ENCODE measurements at places on chromosomes 11 and 22.

DNA sequence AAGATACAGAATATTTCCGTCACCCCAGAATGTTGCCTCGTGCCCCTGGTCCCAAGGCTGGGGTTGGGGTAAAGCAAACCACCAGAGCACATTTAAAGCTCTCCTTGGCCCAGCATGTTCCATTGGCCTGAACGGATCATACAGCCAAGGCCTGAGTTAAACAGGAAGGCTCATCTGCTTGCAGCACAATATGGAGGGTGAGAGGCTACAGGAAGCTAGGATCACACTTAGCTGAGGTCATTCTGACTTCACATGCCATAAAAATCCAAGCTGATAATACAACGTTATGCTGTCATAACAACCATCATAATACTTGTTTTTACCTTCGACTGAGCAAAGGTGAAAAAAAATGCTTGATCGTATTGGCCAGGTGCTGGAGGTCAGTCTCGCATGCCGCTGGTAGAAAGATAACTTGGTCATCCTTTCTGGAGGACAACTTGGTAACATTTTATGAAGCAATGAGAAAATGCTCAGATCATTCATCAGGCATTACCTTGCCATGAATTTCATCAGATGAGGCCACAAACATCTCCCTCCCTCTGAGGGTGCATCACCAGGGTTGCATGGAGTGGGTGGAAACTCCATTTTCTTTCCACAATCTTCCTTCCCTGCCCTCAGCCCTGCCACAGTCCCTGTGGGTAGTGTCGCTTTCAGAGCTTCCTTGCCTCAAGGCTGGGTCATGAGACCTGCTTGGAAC is 31.9 kb upstream of the RTL6 start:
- no peak for DNase-seq

GRCh38 chr11:17764446-17765218 is 30.1 kb downstream of the KCNC1 start:
- no peak for DNase-seq

GRCh38 chr11:130624971-130625544 is 176.6 kb downstream of the ADAMTS15 start:
- no peak for DNase-seq

- DNase-seq: no peak
Measured at GRCh38 chr11:72721689-72722049, 30.5 kb downstream of the ARAP1 start.

GRCh38 chr11:21323617-21324016 is 654.2 kb downstream of the NELL1 start:
- DNase-seq: no peak

DNA sequence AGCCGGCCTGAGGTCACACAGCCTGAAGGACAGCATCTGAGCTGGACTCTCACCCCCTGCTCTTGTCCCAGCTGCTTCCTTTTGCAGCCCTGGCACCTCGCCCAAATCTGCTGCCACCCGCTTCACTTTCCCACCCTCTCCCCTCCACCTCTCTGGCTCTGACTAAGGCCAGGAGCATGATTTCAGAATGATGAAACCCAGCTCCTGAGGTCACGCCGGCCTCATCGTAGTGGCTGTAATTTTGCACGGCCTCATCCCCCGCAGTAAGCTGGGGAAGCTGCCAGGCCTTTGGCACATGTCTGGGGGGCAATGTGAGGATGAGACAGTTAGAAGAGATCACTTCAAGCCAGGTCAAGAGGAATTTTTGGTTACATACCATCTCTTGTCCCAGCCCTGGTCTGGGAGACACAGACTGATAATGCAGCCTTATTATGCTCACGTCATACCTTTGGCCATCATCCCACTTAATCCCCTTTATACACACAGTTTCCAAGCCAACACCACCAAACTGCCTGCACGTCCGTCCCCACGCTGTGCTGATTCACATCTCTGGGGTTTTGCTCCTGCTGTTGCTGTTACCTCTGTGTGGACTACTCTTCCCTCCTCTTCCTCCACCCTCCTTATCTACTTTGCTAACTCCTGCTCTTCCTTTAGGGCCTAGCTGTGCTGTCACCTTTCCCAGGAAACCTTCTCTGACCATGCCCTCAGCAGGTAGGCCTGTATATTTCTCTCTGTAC is 58.1 kb downstream of the CHRDL2 start:
- peak; percentile 31 for DNase-seq

DNA sequence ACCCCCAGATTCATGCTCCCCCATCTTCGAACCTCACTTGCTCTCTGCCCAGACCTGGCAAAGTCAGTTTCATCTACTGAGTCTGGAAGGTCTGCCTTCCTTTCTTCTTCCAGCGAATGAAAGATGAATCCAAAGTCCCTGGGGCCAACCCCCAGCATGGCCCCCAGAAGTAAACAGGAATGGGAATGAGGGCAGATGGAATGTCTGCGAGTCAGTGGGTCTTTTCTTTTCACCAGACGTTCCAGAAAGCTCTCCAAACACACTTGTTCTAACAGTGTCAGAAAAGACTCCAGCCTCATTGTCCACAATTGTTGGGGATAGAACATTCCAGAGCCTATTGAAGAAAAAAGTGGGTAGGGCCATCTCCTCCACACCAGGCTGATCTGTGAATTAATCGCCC is 28.6 kb downstream of the RIBC2 start:
- no peak for DNase-seq

- DNase-seq: no peak
Measured at GRCh38 chr11:95231881-95232605, 1.0 kb upstream of the SESN3 start.

DNA sequence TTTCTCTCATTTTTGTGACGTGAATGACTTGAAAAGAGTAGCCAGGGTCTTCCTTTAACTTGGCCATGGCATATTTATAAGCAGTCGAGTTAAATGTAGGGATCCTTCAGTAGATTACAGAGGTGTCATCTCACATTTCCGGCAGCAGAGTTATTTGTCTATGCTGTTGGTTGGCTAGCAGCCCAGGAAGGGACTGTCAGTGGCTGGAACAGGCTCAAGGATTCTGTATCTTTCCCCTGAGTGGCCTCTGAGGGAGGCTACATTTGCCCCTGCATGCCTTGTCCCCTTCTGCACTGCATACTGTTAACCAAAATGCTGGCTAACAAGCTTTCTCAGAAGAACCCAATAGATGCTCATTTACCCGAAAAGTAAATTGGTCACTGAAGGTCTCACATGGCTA is 187.6 kb downstream of the PGR start:
- no peak for DNase-seq

DNA sequence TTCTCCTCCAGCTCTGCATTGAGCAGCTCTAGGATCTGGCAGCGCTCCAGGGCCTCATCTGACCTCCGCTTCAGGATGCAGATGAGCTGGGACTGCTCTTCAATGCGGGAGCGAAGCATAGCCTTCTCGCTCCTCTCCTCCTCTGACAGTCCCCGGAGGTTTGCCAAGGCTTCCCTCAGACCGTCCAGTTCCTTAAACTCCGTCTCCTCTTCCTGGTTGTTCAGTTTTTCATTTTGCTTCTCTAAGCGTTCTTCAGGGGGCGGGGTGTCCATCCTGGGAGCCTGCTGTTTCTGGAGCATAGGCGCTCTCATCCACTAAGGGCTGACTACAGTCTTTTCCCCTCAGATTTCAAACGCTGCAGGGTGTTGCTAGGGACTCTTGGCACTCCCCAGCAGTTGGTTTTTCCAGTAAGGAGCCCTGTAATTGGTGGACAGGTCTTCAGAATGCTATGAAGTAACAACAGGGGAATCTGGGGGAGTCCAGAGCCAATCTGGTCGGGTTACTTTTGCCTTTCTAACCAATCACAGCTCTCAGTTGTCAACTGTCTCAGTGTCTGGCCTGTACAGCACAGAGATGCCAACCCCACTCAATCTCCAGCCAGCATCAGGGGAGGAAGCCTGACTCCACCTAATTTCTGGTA is at the start of gene CCDC89:
Gene CCDC89, minus strand, starts transcription at position 376 of the 640 bp plus-strand sequence. Its CDS starts 65 bp downstream, at position 311.
- DNase-seq: peak; percentile 11

- no peak for DNase-seq
Measured at GRCh38 chr22:36110306-36110881, 50.2 kb downstream of the APOL3 start.

- no peak for DNase-seq
Measured at GRCh38 chr22:35071784-35072183, 5.8 kb downstream of the ISX start.

GRCh38 chr11:115550291-115551059 is 46.3 kb upstream of the CADM1 start:
- no peak for DNase-seq

DNA sequence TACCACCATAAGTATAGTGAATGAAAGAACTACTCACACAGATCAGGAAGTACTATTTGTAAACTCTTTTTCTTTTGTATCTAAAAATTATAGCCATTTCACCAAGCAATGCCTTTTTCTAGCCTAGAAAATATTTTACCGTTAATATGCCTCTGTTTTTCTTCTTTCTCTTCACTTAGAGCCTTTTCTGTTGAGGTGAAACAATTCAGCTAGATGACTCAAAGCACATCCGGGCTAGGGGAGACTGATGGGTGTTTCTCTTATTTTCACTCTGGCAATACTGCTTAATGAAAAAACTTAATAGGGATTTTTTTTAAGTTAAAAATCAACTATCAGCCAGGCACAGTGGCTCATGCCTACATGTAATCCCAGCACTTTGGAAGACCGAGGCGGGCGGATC is 93.3 kb downstream of the SGSM3 start:
- no peak for DNase-seq

GRCh38 chr22:23376256-23376655 is 195.9 kb downstream of the BCR start:
- peak; percentile 28 for DNase-seq

DNA sequence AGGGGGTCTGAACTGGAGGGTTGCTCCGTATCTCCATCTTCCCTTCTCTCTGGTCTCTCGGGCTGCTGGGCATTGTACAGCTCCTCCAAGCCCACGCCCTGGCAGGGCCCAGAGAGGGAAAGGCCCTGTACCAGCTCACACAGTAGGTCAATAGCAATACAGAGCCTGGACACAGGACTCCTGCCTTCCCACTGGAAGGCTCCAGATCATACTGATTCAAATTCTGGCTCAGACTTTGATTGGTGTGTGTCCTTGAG is 6.6 kb downstream of the CSDC2 start:
- DNase-seq: no peak

DNA sequence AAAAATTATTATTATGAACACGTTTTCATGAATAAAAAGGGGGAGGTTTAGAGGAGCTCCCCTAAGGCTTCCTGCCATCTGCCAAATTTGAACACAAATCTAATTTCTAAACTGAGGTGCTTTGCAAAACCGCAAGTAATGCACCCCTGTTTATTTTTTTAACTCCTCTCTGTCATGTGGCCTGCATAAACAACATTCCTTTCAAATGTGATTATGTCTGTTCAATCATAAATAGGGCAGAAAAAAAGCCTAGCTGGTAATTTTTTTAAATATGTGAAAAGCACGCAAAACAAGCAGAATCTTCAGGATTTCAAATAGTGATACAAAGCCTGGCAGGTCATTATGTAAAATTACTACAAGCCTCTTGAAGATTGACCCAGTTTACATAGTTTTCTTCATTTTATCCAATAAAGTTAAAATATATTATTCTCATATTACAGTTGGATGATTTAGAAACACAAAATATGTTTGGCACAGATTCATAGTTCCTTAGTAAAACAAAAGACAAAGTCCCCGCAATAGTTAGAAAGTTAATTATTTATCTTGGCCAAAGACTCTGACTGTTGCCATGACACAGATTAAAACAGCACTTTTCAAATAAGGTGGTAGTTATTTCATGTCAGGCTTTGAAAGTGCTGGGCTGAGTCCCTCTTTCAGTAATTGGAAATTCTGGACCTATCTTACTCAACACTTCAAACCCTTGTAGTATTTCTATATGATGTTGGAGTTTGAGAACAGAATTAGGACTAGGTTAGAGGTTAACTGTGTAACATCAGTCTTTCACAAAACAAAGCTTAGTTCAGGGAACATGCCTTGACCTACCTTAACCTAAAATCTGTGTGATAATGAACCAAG is 200.3 kb upstream of the MPPED2 start:
- no peak for DNase-seq

- DNase-seq: no peak
Measured at GRCh38 chr22:39257901-39258475, 13.2 kb upstream of the PDGFB start.

DNA sequence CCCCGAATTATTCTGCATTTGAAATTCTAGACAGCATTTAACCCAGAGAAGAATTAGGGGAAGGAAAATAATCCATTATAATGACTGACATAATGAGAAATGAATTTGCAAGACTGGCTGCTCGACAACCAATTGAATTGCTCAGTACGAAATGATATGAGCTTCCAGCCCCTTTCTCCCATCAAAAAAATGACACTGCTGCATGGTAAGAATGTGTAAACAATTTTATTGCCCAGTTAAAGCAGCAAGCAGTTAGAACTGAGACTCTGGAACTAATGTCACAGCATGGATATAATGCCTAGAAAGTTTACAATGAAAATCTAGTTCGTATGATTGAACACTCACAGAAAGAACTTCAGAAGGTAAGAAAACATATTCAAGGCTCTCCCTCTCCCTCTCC is 24.7 kb upstream of the PCF11 start:
- DNase-seq: no peak

GRCh38 chr11:13629779-13630178 is 38.7 kb upstream of the FAR1 start:
- no peak for DNase-seq

DNA sequence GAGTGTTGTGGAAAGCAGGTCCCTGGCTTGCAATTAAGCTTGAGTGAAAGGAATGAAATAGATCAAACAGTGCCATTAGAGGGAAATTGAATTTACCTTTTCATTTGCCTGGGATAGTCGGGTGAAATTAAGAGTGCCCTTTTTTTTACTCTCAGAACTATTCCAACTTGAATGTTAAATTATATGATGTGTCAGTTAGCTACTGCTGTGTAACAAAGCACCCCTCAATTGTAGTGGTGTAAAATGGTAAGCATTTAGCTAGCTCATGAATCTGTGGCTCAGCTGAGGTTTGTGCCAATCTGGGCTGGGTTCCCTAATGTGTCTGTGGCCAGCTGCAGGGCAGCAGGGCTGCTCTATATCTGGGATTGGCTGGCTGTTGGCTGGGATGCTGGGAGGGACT is 571.4 kb downstream of the MN1 start:
- DNase-seq: no peak

GRCh38 chr22:44604455-44604854 is 97.5 kb upstream of the PRR5 start:
- no peak for DNase-seq

GRCh38 chr11:46393231-46393616 is 1.6 kb upstream of the CHRM4 start:
- DNase-seq: no peak

- peak; percentile 56 for DNase-seq
Measured at GRCh38 chr11:18527512-18527911, 770 bp upstream of the TSG101 start.

GRCh38 chr11:57190548-57190947 is 8.8 kb downstream of the LRRC55 start:
- DNase-seq: no peak

DNA sequence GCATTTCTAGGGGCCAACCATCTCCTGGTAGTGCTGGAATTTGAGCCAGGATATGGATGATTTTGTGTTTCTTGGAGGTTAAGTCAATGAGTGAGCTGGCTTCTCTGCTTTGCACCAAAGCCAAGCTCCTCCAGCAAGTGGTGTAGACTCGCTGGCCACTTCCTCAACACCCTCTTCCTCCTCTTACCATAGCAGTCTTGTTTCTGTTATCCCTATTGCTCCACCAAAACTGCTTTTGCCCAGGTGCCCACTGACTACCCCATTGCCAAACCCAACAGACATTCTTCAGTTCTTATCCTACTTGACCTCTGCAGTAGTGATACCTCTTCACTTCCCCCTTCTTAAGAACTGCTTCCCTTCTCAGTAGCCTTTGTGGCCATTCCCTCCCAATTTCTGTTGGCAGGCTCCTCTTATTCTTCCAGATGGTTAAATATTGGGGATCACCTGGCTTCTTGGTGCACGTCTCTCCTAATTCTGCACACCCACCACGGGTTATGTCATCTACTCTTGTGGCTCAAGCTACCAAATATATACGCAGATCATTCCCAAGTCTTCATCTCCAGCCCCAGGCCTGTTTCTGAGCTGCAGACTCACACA is 7.0 kb upstream of the PRG2 start:
- DNase-seq: no peak
